ENCODE measurements at places on chromosomes 5 and 9.

GRCh38 chr9:131724683-131725082 lies 15.2 kb downstream of the RAPGEF1 start:
- DNase-seq = no peak

- DNase-seq = no peak
These were observed 229.7 kb upstream of the PIK3R1 start for GRCh38 chr5:67985686-67986387.

DNA sequence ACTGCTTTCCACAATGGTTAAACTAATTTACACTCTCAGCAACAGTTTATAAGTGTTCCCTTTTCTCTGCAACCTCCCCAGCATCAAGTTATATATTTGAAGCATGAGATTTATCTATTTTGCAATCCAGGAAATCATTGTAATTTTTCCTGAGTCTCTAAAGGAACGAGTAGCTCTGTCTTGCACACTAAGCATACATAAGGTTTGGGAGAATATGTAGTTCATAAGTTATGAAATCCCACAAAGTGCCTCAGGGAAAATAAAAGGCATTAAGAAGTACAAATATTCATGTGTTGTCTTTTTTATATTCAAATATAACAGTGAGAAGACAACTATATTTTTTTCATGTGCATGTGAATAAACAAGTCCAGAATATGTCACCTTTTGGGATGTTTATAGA lies 377.1 kb upstream of the RORB start:
- no peak for DNase-seq

DNA sequence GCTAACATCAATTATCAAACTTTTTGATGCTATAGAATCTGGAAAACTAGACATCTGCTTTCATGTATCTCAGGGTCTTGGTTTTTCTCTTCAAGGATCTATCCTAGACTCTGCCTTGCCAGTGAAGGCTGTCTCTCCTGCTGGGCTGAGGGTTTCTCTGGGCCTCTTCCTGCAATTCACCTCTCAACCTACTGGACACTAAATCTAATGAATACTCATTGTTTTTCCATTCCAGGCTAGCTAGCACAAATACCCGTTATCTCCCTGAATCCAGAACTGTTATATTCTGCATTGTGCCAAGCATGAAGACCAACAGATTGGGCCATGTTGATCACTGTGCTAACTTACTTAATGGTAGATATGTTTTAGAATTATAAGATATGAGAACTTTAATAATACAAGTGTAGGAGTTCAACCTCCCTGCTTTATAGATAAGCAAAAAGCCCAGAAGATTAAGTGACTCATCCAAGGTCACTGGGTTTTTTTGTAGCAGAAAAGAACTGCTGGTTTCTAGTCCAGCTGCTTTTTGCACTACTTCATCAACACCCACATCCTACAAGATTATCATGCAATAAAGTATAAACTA lies 56.5 kb upstream of the RNF38 start:
- no peak for DNase-seq

DNA sequence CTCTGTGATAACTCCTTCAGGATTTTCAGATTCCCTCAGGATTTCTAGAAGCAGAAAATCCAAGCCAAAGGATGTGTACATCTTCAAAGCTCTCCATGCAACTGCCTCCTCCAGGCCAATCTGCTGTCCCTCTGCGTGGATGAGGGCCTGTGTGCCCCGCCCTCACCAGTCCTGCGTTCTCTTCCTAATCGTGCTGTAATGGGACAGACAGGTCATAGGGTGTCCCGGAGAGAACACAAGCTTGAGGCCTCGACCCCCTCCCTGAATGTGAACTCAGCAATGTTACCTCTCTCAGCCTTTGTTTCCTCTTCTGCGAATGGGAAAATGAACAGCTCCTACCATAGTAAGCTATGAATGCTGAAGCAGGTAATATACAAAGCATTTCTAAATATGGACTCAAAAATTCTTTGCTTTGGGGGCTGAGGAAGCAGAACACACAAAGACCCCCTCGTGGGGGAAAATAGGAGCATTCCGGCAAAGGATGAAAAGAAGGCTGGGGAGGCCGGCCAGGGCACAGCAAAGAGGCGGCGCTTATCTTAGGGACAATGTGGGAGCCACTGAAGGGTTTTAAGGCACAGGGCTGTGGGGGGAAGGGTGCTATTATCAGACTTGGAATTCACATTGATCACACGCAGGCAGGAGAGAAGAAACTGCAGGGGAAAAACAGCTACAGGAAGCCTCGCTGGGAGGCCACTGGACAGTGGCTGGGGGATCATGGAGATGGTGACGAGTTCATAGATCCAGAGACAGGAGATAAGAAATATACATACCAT lies 57.2 kb upstream of the FBXW11 start:
- no peak for DNase-seq

DNA sequence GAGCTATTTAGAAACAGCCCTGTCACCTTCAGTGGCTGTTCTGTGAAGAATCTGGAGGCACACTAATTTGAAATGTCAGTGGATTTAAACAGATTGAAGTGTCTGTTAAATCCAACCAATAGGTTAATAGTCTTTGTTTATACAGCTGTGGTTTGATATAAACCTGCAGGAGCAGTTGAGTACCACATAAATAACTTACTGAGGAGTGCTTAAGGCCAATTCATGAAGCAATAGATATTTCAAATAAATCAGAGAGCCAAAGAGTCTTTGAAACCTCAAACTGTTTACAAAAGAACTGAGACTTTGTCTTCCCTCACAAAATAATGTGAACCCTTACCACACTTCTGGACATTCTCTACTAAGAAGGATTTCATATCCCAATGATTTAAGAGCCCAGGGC lies 111.9 kb downstream of the FEM1C start:
- no peak for DNase-seq

- DNase-seq = no peak
These were observed 101.7 kb downstream of the GDNF start for GRCh38 chr5:37738057-37738691.

DNA sequence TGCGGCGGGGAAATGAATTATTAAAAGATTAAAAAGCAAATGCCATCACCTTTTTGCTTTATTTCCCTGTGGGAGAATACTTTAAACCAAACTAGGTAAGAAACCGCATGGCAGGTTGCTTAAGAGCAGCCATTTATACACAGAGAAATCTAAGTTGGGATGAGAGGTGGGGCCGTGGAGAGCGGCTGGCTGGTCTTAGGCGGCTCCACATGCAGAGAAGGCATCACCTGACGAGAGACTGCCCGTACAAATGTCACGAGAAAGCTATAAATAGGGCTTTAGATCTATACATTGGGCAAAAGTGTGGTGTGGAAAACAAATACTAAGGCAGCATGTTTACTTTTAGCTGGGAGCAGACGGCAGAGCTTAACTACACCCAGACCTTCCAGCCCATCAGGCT lies 39.4 kb downstream of the MED27 start:
- no peak for DNase-seq

GRCh38 chr5:45695804-45696156 lies 400 bp downstream of the HCN1 start:
- DNase-seq = no peak

DNA sequence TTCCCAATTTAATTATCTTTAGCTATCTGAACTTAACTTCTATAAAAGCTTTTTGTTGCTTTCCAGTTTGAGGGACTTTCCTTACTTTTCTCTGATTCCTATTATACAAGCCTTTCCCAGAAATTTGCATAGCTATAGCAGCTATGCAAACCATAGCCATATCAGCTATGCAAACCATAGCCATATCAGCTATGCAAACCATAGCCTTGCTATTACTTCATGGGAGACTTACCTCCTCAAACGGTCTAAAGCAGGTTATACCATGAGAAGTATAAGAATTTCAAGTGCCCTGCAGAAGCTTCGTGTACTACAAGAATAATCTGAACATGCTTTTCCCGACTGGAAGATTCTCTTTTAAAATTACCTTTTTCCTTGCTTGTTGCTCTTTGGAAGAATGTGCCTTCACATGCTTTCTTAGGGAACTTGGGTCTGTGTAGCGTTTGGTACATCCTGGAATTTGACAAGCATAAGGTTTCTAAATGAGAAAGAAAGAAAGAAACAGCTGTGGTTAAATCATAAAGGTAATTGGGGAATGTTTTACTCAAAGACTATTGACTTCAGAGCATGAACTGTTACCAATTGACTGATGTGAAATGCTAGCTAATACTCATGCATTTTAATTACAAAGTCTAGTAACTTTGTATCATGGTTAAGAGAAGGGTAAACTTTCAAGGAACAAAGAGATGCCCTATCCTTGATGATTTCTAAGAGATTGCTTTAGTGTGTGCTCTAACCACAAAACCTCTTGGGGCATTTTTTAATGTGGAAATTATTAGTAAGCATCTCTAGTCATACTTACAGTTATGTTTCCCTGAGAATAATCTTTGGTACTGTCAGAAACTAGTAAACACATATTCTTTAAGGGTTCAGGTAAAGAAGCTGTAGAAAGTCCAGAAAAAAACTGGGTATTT lies 367.6 kb downstream of the GLIS3 start:
- DNase-seq = no peak

GRCh38 chr5:37807621-37808301 lies 32.1 kb downstream of the GDNF start:
- no peak for DNase-seq

DNA sequence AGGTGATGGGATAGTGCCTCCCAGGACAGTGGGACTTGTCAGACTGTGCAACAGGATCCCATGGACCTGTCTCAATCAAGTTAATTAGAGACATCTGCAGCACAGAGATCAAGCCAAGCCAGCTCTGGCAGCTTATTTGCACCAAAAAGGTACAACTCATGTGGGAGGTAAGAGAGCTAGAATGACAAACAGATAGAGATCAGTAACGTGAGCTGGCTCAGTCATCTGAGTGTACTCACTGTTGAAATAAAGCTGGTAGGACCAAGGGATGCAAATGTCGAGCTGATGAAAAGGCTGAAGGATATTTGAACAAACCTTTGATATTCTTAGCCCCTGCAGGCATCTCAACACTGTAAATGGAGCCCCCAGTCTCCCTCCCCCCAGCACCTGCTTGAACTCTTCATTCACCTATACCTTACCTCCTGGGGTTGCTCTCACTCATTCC lies 198.1 kb downstream of the EFNA5 start:
- DNase-seq = no peak

- no peak for DNase-seq
These were observed 440.5 kb upstream of the WWC1 start for GRCh38 chr5:167850911-167851310.

- no peak for DNase-seq
These were observed 61.7 kb upstream of the ZFR start for GRCh38 chr5:32506201-32506661.

- no peak for DNase-seq
These were observed 246.9 kb downstream of the CYLC2 start for GRCh38 chr9:103242025-103242424.

- no peak for DNase-seq
These were observed 204.2 kb downstream of the SGCD start for GRCh38 chr5:156531199-156531598.

DNA sequence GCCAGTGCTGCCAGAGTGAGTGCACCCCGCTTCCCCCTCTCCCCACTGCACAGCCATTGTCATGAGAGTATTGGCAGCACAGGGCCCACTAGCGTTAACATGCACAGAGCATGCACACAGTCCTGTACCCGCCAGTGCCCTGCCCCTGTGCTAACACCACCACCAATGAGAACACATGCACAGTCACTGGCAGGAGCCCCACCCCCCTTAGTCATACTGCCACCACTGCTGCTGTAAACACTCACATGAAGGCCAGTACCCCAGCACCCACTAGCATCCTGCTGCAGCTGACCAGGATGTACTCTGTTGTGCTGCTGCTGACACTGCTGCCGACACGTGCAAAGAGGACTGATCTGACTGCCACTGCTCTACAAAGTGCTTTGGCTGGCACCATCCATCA lies 19.5 kb upstream of the RANBP6 start:
- no peak for DNase-seq

DNA sequence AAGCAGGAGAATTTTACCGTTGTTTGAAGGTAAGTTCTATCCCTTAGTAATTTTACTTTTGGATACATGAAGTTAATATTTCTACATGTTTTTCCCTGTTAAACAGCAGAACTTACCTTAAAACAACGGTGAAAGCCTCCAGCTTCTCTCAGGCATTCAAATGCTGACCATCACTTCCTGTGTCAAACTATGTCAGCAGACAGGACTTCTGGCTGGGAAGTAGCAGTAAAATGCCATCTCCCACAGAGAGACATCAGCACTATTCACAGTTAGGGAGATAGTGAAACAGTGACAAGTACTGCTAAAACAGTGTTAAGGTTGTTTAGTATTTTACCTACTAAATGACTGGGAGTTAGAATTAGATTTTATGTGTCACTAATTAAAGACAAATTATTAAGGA lies 34.2 kb upstream of the GOLGA1 start:
- no peak for DNase-seq

DNA sequence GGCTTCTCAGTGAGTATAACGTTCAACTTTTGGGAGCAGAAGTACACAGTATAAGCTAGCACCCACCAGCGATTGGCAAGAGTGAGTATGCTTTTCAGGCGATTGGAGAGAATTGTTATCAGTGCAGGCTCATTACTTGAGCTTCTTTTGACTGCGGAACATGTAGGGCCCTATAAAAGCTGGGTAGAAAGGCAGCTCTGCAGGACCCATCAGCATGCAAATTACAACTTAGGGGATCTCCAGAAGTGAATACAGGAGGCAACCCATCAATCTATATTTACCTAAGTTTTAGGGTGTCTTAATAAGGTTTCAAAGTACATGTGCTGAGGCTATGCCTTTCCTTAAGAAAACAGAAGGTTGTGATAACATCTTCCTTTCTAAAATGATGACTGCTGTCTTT lies 225.0 kb downstream of the MLLT3 start:
- DNase-seq = no peak

GRCh38 chr9:21729648-21730047 lies 72.8 kb upstream of the MTAP start:
- DNase-seq = no peak

- DNase-seq = no peak
These were observed 336.3 kb downstream of the DMRT2 start for GRCh38 chr9:1386420-1386819.

- no peak for DNase-seq
These were observed 64.4 kb downstream of the ARRDC3 start for GRCh38 chr5:91318724-91319123.

DNA sequence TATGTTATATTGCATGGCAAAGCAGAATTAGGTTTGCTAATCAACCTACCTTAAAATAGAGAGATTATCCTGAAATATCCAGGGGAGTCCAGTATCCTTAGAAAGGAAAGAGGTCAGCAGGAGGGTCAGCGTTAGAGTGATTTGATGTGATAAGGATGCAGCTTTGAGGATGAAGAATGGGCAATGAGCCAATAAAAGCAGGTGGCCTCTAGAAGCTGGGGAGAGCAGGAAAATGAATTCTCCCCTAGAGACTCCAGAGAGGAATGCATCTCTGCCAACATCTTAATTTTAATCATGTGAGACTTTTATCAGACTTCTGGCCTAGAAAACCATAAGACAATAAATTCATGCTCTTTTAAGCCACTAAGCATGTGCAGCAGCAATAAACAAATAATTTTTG lies 65.7 kb upstream of the SYK start:
- DNase-seq = no peak

DNA sequence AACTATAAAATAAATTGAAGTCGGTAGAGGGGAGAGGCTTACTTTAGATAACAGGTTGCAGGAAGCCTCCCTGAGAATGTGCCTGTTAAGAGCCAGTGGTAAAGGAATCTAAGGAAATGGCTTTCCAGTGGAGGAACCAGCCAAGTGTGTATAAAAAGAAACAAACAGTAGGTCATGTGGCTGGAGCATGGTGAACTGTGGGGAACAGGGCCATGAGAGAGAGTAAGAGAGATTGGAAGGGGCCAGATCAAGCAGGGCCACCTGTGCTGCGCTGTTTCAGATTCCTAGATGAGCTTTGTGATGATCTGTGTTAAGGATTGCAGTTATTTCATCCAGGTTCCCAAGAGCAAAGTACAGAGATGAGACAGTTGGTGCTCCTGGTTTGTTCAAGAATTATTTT lies 152.7 kb upstream of the SGCD start:
- no peak for DNase-seq

GRCh38 chr9:129386812-129387177 lies 208.7 kb upstream of the IER5L start:
- no peak for DNase-seq

All from stimulated activated CD8-positive, alpha-beta memory T cell treated with anti-CD3 and anti-CD28 coated beads, Interleukin-7, amount 100 ng/mL, for 24 hours (primary cell).